Glutamatergic neuron (in vitro differentiated cells): ENCODE measurements at places on chromosomes 4 and X.

GRCh38 chr4:167587361-167587760 is 353.1 kb upstream of the SPOCK3 start:
- no peak for DNase-seq

GRCh38 chr4:121822796-121823504 is 733 bp downstream of the CCNA2 start:
- peak; percentile 28 for DNase-seq

GRCh38 chr4:67701517-67701850 is 529 bp upstream of the UBA6 start:
- no peak for DNase-seq

- DNase-seq, result no peak
These were observed 2.7 kb upstream of the TMPRSS11F start for GRCh38 chr4:68132342-68132741.

- no peak for DNase-seq
These were observed 1920.6 kb downstream of the ARAP2 start for GRCh38 chr4:34323549-34324320.

DNA sequence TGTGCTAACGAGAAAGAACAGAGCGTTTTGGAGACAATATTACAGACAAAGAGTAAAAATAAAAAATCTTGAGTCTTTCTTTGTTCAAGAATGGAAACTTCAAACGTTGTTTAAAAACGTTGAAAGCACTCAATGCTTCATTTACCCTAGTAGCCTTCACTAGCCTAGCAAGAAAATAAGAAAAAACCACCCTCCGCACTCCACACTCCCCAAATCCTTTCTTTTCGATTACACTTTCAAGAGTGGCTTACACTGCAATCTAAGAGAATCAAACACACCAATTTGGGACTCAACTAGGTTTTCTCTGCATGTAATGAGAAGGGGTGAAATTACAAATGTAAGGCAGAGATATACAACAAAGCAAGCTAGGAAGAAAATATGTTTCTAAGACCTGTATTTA is 4.7 kb downstream of the TMSB4X start:
- DNase-seq, result no peak

DNA sequence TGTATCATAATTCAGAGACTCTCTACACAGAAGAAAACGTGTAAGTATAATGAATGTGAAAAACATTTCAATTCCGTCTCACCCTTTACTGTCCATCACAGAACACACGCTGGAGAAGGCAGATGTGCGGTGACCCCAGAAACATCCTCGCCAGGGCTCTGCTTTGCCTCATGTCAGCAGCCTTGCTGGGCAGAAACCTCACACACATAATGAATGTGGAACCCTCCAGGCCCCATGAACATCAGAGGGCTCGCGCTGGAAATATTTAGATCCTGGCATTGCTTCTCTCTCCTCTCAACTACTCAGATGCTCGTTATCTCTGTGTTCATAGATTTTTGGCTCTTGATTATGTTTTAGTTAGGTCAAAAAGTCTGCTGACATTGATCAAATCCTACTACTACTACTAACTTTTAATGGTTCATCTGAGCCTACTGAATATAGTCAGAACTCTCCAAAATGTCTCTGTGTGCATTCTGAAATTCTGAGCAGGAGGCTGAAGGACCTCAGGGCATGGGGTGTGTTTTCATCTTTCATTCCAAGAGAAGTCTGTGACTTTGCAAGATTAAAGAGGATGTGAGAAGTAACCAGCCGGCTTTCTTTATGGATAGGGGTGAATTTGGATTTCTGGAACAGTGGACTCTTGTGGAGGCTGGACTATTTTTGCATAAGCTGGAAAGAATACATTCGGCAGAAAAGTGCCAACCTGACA is 27.0 kb downstream of the SMIM43 start:
- no peak for DNase-seq

GRCh38 chr4:61336488-61336887 is 136.4 kb downstream of the ADGRL3 start:
- no peak for DNase-seq
